ENCODE measurements at places on chromosomes 6 and 20.

DNA sequence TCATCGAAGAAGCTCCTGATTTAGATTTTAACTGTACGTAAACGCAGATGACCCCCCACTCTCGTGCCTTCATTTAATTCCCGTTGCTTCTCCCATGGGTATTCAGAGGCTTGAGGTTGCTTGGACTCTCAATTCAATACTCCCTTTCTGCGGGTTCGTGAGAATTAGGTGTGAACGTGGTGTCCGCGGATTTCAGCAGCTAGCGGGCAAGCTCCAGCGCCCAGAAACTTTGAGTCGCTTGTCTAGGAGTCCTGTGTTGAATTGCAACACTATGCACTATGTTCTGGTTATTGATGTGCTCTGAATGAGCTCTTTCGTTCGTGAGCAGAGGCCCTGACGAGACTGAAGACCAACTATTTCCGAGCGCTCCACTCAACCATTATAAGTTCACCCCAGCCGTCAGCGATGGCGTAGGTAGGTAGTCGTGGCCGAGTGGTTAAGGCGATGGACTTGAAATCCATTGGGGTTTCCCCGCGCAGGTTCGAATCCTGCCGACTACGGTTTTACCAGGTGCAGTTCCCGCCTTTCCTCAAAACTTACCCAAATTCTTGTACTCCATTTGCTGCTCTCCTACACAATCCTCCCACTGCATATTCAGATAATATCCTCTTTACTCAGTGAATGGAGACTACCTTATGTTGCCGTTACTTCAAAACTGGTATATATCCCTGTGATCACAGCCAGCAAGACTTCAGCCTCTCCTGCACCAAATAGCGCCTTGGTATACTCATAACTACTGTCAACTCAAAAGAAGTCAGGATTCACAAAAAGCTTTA lies 72.6 kb upstream of the ZNF184 start:
- DNase-seq = no peak

DNA sequence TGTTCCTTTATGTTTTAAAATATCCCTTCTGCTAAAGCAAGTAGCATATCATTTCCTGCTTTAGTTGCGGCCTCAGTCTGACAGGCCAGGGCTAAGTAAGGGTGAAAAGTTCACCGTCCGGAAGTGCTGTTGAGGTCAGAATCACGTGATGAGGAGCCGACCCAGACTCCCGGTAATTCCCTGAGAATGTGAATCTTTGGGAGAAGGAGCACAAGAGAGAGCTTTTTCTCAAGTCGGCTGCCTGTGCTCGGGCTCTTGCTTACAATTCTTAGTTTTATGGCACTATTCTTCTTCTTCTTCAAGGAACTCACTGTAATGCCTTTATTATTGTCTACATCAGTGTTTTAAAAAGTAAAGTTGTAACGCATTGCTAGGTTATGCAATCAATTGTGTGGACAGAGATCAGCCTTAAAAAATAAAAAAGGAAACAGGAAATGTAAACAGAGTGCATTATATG lies 309.3 kb downstream of the PRL start:
- no peak for DNase-seq

DNA sequence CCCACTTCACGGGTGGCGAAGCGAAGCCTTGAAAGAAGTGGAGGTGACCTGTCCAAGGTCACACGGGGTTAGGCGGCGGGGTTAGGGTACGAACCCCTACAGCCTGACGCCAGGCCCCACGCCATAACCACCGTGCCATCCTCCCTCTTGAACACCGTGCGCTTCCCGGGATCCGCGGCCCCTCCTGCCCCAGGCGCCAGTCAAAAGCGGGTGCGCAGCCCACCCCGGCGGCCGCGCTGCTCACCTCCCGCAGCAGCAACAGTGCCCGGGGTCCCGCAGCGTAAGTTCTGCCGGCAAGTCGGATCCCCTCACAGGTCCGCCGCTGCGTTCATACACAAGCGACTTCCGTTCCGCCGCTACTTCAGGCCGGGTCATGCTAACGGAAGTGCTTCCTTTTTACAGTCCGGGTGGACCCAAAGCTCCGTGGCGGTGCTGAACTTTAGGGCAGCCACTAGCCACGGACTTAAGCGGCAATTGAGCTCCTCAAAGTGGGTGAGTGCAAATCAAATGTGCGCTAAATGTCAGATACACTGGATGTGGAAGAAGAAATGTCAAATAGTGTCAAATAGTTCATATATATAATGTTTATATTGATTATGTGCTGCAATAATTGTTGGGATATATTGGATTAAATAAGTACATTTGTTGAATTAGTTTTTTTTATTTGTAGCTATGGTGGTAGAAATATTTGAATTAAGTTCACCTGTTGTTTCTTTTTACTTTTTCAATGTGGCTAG lies at the start of gene CDK5RAP1:
TSS of gene CDK5RAP1 (minus strand) at position 336 of the 737 bp plus-strand sequence. CDS start 4,455 bp downstream, outside the sequence.
- DNase-seq = peak; percentile 78

DNA sequence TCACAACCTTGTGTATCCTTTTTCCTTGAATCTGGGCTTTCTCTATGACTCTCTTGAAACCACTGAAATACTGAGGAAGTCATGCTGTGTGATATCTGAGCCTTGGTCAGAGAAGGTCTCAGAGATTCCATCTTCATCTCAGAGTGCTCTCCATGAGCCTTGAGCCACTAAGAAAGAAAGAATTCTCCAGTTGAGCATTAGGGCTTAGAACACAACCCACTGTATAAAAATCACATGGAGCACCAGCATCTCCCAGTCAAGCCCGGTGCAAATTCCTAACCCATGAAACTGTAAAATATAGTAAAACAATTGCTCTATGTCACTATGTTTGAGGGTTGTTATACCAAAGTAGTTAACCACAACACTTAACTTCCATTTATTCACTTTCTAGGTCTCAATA lies 181.4 kb downstream of the MOXD1 start:
- DNase-seq = no peak

DNA sequence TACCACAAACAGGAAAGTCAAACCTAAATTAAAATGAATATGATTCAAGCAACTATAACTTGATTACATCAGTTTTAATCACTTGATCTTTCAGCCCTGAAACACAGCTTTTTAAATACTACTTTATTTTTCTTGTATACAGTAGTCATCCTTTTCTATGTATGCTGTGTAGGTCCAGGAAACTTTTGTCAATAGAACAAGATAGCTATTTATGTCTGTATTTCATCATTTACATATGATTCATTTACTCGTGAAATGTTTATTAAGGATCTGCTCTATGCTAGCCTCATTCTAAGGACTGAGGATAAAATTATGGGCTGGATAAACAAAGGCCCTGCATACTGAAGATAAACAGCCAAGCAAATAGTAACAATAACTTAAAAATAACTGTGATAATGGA lies 930.2 kb downstream of the TFAP2A start:
- DNase-seq = no peak

DNA sequence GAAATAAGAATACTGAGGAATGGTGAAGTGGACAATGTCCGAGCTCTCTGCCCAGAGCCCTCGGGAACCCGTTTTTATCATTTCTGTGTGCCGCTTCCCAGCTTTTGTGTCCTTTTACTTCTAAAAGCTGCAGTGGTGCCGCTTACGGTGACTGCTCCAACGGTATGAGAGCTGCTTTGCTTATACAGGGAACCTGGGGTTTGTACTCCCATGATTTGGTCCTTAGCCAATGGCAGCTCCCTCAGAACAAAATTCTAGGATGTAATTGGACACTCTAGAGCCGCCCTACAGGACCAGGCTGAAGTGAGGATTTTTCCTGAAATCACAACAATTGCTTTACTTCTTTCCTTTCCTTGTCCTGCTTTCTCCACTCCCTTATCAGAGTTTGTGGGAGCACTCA lies 24.2 kb upstream of the PCSK2 start:
- DNase-seq = no peak

DNA sequence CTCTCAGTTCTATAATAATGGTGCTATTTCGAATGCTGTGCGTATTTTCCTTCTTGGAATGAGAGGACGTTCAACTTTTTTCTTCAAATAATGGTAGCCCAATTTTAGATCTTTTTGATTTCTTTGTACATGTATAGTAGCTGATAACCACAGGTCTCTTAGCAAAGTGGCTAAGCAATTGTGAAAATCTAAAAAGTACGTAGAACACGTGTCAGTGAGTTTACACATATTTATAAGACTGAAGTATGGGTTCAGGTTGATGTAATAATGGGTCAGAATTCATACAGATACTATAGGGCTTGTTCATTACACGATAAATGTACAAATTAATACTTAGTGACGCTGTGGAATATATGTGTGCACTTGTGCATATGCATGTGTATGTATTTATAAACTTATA lies 1.3 kb downstream of the SMIM13 start:
- no peak for DNase-seq

- no peak for DNase-seq
These were observed 368.1 kb downstream of the NRN1 start for GRCh38 chr6:5638666-5639065.

GRCh38 chr6:11333132-11333849 lies 100.8 kb upstream of the NEDD9 start:
- no peak for DNase-seq

- no peak for DNase-seq
These were observed 358.2 kb downstream of the KIF16B start for GRCh38 chr20:16215041-16215440.

DNA sequence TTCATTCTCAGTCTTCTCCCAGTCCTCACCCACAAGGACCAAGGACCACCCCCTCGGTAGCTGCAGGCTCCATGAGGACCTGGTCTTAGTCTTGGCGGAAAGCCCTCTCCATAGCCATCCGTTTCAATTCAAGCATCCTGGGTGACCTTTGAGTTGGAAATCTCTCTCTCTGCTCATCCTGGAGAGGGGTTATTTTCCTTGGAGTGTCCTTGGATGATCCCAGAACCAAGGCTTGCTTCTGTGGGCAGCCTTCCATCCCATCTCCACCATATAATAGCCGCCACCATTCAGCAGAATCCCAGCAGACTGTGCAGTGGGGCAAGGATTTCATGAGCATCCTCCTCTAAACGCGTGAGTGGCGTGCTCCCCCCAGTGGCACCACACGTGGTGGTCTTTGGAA lies at the start of gene BPIFA2:
TSS of gene BPIFA2 (plus strand) at position 301 of the 400 bp plus-strand sequence. CDS start 987 bp downstream, outside the sequence.
- DNase-seq = no peak

DNA sequence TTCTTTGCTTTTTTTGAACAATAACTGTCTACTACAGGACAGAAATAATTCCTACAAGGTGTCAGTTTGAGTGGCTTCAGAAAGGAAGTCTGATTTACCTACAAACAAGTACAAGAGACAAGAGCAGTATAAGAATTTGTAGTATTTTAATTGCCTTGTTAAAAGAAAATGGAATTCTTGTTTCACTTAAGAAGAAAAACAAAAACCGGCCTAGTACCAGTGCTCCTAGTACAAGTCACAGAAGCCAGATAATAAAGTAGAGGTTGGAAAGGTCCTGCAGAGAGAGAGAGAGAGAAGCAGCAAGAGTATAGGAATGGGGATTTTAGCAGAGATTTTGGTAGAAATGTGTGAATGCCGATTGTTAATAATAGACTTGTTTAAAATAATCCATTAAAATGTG lies 6.4 kb downstream of the TAB2 start:
- DNase-seq = no peak

- no peak for DNase-seq
These were observed 41.1 kb downstream of the GMDS start for GRCh38 chr6:2204272-2204671.

DNA sequence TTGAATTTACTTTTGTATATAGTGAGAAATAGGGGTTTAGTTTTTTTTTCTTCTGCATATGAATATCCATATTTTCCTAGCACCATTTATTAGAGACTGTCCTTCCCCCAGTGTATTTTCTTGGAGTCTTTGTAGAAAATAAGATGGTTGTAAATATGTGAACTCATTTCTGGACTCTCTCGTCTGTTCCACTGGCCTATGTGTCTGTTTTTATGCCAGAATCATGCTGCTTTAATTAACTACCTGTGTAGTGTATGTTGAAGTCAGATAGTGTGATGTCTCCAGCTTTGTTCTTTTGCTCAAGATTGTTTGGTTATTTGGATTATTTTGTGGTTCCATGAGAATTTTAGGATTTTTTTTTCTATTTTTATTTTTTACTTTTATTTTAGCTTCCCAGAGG lies 176.6 kb upstream of the RAB32 start:
- DNase-seq = no peak

- DNase-seq = no peak
These were observed 285.6 kb downstream of the SAMD5 start for GRCh38 chr6:147793871-147794643.

DNA sequence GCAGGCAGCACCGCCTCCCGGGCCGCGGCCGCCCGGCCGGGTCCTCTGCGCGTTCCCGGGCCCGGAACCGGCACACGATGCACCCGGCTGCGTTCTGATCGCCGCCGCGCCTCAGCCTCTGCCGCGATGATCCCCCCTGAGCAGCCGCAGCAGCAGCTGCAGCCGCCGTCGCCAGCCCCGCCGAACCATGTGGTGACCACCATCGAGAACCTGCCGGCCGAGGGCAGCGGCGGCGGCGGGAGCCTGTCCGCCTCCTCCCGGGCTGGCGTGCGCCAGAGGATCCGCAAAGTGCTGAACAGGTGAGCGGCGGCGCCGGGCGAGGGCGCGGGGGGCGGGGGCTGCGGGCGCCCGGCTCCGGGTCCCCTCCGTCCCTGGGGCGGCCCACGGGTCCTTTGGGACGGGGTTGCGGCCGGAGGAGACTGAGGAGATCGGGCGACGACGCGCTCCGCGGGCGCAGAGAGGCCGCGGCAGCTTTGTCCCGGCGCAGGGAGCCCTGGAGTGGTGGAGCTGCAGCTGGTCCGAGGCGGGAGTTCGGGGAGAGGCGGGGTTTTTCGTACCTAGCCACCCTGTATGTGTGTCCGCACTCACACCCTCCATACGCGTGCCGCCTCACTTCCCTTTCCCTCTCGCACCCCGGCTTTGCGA lies 659 bp downstream of the SLC35F1 start:
- DNase-seq = no peak

DNA sequence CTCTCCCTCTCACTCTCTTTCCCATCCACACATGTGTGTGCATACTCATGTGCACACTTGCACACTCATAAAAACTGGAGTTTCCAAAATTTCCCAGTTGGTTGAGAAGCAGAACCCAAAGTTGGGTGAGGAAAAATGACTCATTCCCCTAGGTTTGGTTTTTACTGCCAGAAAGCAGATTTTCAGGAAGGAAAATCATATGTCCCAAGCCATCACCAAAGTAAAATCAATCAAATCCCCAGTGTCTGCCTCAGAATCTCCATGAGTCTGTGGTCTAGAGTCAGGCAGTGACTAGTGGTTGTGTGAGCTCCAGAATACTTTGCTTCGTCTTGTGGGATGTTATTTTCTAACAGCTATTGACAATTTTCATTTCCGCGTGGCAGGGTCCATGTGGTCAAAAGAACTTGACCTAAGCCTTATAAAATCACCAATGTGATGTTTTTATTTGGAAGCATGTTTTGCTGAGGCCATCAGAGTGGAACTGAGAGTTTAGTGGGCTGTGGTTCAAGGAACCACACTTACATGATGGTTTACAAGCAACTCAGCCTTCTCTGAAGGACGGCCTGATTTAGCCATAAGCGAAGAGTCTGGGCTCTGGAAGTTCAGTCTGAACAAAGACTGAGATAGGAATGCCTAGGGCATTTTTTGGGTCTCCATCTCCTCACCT lies 81.9 kb upstream of the CCN6 start:
- no peak for DNase-seq
